ENCODE measurements at places on chromosomes 3 and 15. TPM values are rescaled to one million over a fixed set of nuclear protein-coding genes. Genes with fewer than 3 reads are reported as not detected.

The GHRL gene
- not detected for total RNA-seq

The C2CD4A gene
- total RNA-seq = not detected

The RPL29 gene
- 1,263 TPM for total RNA-seq

The PRKAR2A gene
- total RNA-seq = 41.7 TPM

The DLG1 gene
- total RNA-seq = 86.8 TPM

The FOXP1 gene
- total RNA-seq = 348 TPM

The MOBP gene
- not detected for total RNA-seq

The IFRD2 gene
- total RNA-seq = 65.3 TPM

The SLC28A1 gene
- total RNA-seq = not detected

The GCNT3 gene
- not detected for total RNA-seq

The GASK1A gene
- total RNA-seq = not detected

DNA sequence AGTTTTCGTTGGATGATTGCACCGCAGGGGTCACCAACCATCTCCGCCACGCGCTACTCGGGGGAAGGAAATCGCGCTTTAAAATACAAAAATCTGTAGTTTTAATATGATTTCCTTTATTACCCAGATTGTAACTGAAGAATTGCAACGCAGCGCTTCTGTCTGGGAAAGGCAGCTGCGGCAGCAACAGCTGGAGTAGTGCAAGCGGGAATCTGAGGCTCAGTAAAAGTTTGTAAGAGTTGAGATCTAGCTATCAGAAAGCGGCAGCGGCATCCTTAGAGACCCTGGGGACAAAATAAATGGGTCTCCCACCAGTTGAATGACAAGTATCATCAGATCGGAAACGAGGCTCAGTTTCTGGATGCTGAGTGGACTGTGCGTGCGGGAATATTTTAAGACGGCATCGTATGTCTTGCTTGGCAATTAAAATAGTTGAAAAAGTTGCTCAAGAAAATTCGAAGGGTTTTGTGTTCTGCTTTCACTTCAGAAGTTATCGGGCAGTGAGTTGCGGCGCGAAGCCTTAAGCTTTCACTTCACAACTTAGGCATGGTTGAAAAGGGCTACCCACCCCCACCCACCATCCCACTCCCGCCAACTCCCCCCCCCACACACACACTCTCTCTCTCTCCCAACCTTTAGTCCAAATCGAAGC is 2.7 kb downstream of the MECOM start:
- no peak for DNase-seq
- H3K27ac ChIP-seq = no peak overlapping the region
- peaks cover 69% of the 10 kb centered on the region for H3K27me3 ChIP-seq
- peaks cover 47% of the 10 kb centered on the region for H3K4me1 ChIP-seq
- H3K36me3 ChIP-seq = no peaks in the 10 kb centered on the region

- no peak overlapping the region for H3K27ac ChIP-seq
- H3K27me3 ChIP-seq = no peaks in the 10 kb centered on the region
- H3K36me3 ChIP-seq = no peaks in the 10 kb centered on the region
- no peak for DNase-seq
Measured at GRCh38 chr3:132311316-132311715, 5.9 kb upstream of the ACP3 start.

- H3K27me3 ChIP-seq = no peaks in the 10 kb centered on the region
- DNase-seq = no peak
- no peaks in the 10 kb centered on the region for H3K36me3 ChIP-seq
- H3K27ac ChIP-seq = no peak overlapping the region
- H3K4me1 ChIP-seq = no peaks in the 10 kb centered on the region
Measured at GRCh38 chr15:80514071-80514780, 110.0 kb downstream of the ARNT2 start.

DNA sequence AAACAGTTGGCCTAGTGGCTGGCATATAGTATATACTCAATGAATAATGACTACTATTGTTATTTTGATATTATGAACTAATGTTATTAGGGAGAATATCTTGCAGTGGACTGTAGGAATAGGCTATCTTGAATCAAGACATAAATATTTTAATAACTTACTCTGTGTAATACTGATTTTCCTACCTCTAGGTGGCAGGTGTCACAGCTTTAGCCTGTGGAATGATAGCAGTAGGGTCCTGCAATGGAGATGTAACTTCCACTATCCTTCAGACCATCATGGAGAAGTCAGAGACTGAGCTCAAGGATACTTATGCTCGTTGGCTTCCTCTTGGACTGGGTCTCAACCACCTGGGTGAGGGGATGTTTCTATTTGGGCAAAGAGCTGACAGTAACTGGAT is 6.5 kb downstream of the PSMD2 start:
- no peak overlapping the region for H3K27ac ChIP-seq
- peaks cover 3% of the 10 kb centered on the region for H3K4me1 ChIP-seq
- H3K36me3 ChIP-seq = peaks cover 73% of the 10 kb centered on the region
- DNase-seq = no peak

DNA sequence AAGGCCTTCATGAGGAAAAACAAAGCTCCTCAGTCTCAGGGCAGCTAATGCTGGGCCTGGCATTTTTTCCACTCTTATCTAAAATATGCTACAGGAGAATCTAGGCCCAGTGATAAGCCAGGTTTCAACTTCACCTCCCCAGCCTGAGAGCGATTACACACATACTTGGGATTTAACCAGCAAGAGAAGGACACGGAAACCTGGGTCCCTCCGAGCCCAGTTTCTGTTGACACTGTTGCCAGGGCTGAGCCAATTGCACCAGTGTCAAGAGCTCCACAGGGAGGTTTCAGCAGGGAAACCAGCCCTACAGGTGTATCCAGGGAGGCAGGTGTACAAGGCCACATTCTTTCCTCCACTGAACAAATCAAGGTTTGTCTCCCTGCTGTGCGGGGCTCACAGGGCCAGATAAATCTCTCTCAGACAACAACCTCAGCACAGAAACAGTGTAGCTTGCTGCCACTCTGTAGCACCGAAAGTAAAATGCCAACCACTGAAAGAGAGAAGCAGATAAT is 85.4 kb downstream of the MAGI1 start:
- no peaks in the 10 kb centered on the region for H3K36me3 ChIP-seq
- no peak for DNase-seq
- no peak overlapping the region for H3K4me3 ChIP-seq
- H3K27me3 ChIP-seq = no peaks in the 10 kb centered on the region
- H3K4me1 ChIP-seq = no peaks in the 10 kb centered on the region

- no peak for DNase-seq
- H3K27ac ChIP-seq = no peak overlapping the region
- no peaks in the 10 kb centered on the region for H3K36me3 ChIP-seq
- no peaks in the 10 kb centered on the region for H3K27me3 ChIP-seq
- no peaks in the 10 kb centered on the region for H3K4me1 ChIP-seq
Measured at GRCh38 chr3:24646790-24647189, 152.1 kb upstream of the THRB start.

DNA sequence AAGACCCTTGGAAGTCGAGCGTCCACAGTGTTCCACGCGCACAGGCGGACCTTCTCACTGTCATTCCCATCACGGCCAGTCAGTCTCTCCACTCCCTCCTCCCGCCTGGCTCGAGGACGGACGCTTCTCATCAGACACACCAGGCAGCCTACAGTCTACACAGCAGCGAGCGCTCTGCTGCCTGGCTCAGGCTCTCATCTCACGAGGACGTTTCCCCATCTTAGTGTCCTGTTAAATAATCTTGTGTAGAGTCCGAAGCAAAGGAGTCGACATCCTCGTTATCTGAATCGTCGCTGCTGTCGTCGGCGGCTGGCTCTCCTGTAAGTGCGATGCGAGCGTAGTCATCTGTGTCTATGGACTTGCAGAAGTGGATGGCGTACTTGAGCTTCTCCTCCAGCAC is 12.4 kb upstream of the OCA2 start:
- H3K4me3 ChIP-seq = no peak overlapping the region
- H3K27ac ChIP-seq = no peak overlapping the region
- H3K36me3 ChIP-seq = peaks cover 23% of the 10 kb centered on the region
- H3K4me1 ChIP-seq = peaks cover 5% of the 10 kb centered on the region

GRCh38 chr3:190097617-190098016 is 23.1 kb downstream of the P3H2 start:
- no peak overlapping the region for H3K4me3 ChIP-seq
- H3K27me3 ChIP-seq = no peaks in the 10 kb centered on the region
- no peak for DNase-seq
- no peak overlapping the region for H3K27ac ChIP-seq
- H3K4me1 ChIP-seq = no peaks in the 10 kb centered on the region

GRCh38 chr3:152885076-152885475 is 50.1 kb downstream of the P2RY1 start:
- no peaks in the 10 kb centered on the region for H3K36me3 ChIP-seq
- H3K4me3 ChIP-seq = no peak overlapping the region
- no peaks in the 10 kb centered on the region for H3K4me1 ChIP-seq
- DNase-seq = no peak
- H3K27ac ChIP-seq = no peak overlapping the region

DNA sequence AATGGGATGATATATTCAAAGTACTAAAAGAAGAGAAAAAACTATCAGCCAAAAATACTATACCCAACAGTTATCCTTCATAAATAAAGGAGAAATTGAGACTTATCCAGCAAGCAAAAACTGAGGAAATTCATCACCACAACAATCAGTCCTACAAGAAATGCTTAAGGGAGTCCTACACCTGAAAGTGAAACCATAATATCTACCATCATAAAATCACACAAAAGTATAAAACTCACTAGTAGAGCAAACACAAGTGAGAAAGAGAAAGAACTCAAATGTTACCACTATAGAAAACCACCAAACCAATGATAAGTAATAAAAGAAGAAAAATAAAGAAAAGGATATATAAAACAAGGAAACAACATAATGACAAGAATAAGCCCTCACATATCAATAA is 103.6 kb upstream of the NEO1 start:
- no peak for DNase-seq
- H3K4me1 ChIP-seq = no peaks in the 10 kb centered on the region
- no peaks in the 10 kb centered on the region for H3K36me3 ChIP-seq
- no peak overlapping the region for H3K4me3 ChIP-seq
- no peaks in the 10 kb centered on the region for H3K27me3 ChIP-seq

DNA sequence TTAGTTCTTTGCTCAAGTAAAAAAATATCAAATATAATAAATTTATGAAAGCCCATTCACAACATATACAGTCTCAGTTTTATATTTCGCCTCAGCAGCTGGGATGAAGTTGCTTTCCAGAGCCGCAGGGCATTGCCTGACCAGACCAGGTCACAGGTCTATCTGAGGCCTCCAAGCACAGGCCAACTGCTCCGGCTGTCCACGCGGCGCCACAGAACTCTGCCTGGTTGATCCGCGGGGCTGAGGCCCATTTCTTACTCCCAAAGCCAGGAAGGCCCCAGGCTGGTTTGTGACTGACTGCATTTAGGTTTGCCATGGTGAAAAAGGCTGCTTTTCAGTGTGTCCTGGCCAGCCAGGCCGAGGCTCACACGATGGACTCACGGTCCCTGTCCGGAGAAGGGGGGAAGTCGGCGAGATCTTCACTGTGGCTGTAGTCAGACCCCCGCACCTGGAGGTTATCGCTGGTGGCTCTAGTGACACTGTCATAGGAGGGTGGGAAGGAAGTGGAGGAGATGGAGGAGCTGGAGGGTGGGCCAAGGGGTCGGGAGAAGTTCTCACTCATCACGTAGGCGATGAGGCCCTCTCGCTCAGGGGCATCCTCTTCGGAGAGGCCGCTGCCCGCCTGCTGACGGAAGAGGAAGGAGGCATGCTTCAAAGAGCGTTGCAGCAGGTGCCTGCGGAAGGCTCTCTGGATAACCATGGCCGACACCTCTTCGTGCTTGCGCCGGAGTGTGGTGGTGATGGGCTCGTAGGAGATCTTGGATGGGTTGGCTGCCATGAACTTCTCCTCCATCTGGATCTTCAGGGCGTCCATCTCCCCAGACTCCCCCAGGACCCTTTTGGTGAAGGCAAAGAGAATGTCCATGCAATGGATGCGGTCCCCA is 54.1 kb downstream of the EXOG start:
- no peak overlapping the region for H3K27ac ChIP-seq
- no peak overlapping the region for H3K4me3 ChIP-seq
- no peak for DNase-seq
- H3K4me1 ChIP-seq = no peaks in the 10 kb centered on the region
- H3K36me3 ChIP-seq = no peaks in the 10 kb centered on the region

- H3K27ac ChIP-seq = no peak overlapping the region
- DNase-seq = no peak
- peaks cover 12% of the 10 kb centered on the region for H3K4me1 ChIP-seq
- no peaks in the 10 kb centered on the region for H3K36me3 ChIP-seq
- no peaks in the 10 kb centered on the region for H3K27me3 ChIP-seq
Measured at GRCh38 chr3:188792793-188793192, 379.0 kb upstream of the TPRG1 start.

- H3K36me3 ChIP-seq = no peaks in the 10 kb centered on the region
- DNase-seq = no peak
- H3K27me3 ChIP-seq = no peaks in the 10 kb centered on the region
- H3K27ac ChIP-seq = peak overlapping the region; percentile 88
Measured at GRCh38 chr15:60477916-60478565, 901 bp downstream of the ICE2 start.

DNA sequence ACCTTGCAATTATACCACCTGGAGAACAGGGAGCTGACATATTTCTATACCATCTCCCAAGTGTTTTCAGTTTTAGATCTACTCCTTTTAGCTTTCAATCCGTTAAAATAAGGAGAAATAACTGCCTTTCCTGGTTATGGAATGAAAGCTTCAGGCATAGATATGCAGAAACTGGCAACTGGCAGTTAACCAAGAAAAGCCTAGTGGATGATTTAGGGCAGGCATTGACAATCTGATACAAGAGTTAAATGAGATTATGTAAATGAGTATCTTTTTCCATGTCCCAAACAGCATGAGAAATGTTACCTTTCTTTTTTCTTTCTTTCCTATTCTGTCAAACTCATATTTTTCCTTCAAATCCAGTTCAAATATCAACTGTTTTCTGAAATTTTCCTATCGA is 689.1 kb upstream of the DPPA4 start:
- no peaks in the 10 kb centered on the region for H3K36me3 ChIP-seq
- H3K27me3 ChIP-seq = no peaks in the 10 kb centered on the region
- H3K4me3 ChIP-seq = no peak overlapping the region
- no peak overlapping the region for H3K27ac ChIP-seq
- no peak for DNase-seq
- H3K4me1 ChIP-seq = no peaks in the 10 kb centered on the region

DNA sequence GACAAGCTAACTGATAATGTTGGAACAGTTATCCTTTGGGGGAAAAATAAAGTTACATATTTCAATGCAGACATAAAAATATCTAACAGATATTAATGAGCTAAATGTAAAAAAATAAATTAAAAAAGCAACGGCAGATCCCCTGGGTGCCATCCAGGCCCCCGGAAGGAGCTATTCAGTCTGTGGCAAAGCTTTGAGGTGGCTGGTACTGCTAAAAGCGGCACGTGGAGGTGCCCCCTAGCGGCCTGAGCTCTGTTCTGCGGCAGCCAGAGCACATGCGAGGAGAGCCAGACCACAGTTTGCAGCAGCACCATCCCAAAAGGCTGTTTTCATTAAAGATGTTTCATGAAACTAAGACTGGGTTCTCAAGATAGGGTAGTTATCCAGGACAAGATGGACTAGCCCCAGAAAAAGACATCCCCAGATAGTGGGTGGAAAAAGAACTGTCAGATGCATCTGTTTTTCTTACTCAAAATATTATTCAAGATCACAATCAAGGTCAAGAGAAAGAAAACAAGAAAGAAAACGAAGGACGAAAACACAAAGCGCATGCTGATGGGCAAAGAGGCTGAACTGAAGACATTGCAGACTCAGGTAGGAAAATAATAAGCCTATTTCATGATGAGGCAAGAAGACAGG is 18.7 kb downstream of the AP3S2 start:
- H3K27me3 ChIP-seq = no peaks in the 10 kb centered on the region
- H3K4me1 ChIP-seq = no peaks in the 10 kb centered on the region
- peaks cover 11% of the 10 kb centered on the region for H3K36me3 ChIP-seq
- no peak overlapping the region for H3K4me3 ChIP-seq
- DNase-seq = peak; percentile 74

Measured in CD4-positive, alpha-beta memory T cell (primary cell).